NCI-H187 treated with DMSO at 0.1 percent for 48 hours (cell line): ENCODE measurements at places on chromosomes 7 and 10.

GRCh38 chr7:99923200-99923599, 3.9 kb upstream of the TRIM4 start:
- no peak for DNase-seq

- no peak for DNase-seq
Observed at GRCh38 chr7:9719303-9719702, 1254.4 kb upstream of the PHF14 start.

- no peak for DNase-seq
Observed at GRCh38 chr7:105097619-105098018, 83.6 kb downstream of the KMT2E start.

GRCh38 chr7:100465702-100466311, 1.7 kb upstream of the SPACDR start:
- DNase-seq = no peak

- DNase-seq = no peak
Observed at GRCh38 chr7:42642699-42643098, 269.2 kb downstream of the C7orf25 start.

DNA sequence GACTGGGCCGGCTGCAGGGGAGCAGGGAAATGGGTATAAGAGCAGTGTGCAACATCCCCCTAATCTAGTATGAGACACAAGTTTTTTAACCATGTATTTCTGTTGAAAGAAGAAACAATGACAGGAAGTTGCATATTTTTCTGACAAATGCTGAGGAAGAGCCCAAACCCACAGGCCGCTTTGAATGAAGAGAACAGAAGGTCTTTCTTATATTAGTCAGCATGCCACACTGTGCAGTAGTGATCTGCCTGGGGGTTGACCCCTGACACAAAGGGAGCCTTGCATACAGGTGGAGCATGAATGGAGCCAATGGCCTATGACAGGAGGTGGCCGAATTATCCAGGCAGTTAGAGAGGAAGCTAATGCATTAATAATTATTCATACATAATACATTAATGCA, 518.3 kb downstream of the PLXDC2 start:
- DNase-seq = no peak

DNA sequence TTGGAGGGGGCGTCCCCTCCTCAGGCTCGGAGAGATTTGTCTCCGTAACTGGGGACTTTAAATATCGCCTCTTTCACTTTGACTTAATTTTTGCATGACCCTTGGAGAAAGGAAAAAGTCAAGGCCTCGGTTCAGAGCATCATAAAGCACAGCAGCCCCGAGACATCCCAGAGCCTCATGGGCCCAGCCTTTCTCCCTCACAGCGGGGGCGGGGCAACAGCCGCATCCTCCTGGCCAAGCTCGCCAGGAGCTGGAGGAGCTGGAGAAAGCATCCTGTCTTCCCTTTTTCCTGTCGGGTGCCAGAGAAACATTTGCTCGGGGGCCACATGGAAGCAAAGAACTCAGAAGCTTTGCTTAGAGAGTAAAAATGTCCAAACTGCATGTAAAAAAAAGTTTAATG, 43.6 kb upstream of the DPYSL4 start:
- no peak for DNase-seq

DNA sequence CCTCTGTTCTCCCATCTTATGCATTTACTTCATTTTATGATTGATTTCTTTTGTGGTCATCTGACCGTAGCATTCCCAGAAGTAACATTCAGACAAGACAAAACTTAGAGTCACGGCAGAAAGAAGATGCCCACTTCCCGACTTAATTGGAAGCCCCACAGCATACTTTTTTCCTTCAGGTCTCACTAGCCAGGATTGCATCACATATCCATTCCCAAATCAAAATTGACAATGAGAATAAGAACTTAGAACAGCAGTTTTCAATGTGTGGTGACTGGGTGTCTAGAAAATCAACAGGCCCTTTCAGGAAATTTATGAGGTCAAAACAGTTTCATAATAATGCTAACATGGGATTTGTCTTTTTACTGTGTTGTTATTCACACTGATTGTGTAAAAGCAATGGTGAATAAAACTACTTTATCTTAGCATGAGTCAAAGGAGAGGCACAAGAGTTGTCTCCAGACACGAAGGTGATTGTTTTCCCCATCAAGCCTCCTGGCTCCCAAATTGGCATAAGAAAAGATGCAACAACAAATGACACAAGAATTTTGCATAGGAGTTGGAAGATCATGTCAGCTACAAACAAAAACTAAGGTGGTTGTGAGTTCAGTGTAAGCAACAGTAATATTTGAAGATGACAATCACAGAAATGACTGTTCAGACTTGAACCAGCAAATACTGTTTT, 493.9 kb downstream of the HTR7 start:
- no peak for DNase-seq

DNA sequence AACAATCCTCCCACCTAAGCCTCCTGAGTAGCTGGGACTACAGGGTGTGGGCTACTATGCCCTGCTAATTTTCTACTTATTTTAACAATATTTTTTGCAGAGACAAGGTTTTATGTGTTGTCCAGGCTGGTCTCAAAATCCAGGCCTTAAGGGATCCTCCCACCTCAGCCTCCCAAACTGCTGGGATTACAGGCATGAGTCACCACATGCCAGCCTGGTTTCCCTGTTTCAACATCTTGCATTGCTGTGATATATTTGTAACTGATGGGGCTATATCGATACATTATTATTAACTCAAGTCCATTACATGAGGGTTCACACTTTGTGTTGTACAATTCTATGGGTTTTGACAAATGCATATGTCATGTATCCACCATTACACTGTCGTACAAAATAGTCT, 41.9 kb upstream of the OGDHL start:
- DNase-seq = no peak

DNA sequence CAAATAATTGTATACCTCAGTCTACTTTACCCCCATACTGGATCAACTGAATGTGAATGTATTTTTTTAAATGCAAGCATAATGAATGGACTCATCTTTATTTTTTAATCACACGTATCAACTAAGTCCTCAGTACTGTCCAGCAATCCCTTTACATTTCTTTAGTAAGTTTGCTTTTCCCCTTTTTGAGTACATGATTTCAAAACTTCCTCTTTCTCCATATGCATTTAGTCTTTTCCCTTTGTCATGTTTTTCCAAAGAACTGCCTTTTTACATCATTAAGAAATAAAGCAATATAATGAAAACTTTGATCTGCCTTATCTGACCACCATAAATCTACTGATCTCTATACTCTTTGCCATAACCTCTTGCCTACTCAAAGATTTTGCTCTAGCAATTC, 182.5 kb upstream of the AKR1E2 start:
- no peak for DNase-seq

- no peak for DNase-seq
Observed at GRCh38 chr7:90540406-90540805, 55.7 kb upstream of the CDK14 start.

DNA sequence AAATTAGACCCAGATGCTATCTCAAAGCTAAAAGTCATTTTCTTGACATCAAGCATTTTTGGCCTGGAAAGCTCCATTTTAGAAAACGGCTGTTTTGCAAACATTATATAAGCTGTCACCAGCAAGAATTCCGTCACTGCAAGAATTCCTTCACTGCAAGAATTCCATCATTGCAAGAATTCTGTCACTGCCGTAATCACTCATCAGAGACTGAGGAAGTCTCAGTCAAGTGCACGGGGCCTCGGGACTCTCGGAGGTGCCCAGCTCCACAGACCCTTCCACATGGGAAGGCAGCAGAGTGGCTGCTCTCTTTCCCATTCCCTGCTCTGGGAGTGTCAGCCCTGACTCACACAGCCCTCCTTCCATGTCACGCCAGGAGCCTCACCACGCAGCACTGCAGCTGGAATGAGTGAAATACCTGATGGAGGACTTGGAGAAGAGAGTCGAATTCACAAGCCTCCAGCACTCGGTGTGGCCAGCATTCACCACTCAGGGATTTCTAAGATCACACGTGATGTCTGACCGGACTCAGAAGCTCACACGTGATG, 168.3 kb downstream of the PTPRN2 start:
- DNase-seq = no peak

- DNase-seq = no peak
Observed at GRCh38 chr7:47787249-47788069, 160.8 kb downstream of the PKD1L1 start.

- DNase-seq = no peak
Observed at GRCh38 chr7:36760856-36761762, 36.8 kb upstream of the AOAH start.

DNA sequence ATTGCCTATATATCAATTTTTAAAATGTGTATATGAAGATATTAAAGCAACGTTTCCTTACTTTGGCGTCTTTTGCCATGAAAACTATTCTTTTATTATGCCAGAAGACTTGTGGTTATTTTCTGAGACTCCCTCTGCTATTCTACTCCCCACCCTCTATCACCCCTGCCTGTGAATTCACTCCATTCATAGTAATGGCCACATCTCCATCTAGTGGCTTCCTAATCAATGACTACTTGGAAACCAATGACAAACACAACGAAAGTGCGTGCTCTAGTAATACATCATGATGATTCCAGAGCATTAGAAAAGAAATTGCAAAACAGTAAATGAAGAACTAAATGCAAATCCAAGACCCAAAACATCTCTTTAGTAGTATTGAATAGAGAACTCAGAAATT, 186.7 kb upstream of the HGF start:
- DNase-seq = no peak

GRCh38 chr7:153354071-153354470, 594.5 kb downstream of the ACTR3B start:
- DNase-seq = no peak

DNA sequence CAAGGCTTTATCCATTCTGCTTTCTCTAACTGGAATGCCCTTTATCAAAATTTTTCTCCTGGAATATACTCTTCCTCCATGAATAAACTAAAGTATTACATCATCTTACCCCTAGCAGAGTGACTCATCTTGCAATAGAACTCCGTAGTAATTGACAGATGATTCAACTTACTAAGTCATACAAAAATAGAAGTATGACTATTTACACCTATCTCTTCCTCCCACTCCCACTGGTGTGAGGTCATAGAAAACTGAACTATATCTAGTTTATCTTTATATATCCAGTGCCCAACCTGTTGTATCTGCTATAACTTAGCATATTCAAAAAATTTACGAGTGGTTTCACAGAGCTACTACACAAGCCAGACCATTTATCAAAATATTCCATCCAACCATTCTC, 26.1 kb downstream of the ABCB1 start:
- no peak for DNase-seq

GRCh38 chr10:81957976-81958375, 83.0 kb downstream of the NRG3 start:
- no peak for DNase-seq

- DNase-seq = no peak
Observed at GRCh38 chr10:16505161-16505560, 16.5 kb downstream of the C1QL3 start.

DNA sequence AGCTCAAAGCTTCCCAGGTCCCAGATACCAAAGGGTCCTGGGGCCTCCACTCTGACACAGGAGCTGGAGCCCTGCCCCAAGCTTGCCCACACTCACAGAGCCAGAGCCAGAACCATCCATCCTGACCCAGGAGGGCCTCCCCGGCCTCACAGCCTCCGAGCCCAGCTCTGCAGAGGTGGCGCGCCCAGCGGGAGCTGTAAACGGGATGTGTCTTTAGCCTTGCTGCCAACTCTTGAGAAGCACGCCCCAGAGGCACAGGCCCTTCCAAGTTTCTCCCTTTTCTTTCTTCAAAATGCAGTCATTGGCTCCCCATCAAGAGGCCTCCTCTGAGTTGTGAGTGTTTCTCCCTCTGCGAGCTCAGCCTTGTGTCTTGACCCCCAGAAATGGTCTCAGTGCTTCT, 75.0 kb downstream of the PDGFA start:
- DNase-seq = no peak

GRCh38 chr10:123583639-123584418, 82.3 kb upstream of the GPR26 start:
- no peak for DNase-seq

DNA sequence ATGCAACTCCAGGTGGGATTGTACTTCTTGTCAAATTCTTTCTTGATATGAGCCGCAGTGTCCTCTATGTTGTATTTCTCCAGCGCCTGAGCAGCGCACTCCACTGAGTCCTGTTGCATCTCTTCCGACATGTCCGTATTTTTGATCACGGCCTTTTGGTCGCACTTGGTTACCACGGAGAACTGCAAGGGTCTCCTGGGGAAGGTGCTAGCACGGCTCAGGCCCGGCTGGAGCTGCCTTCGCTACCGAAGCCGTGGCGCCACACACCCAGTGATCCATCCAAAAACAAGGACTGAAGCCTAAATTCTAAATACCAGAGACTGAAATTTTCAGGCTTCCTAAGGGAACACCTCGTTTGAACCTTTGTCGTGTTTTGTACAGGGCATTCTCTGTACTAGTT, 194.4 kb upstream of the SEMA3D start:
- DNase-seq = no peak

DNA sequence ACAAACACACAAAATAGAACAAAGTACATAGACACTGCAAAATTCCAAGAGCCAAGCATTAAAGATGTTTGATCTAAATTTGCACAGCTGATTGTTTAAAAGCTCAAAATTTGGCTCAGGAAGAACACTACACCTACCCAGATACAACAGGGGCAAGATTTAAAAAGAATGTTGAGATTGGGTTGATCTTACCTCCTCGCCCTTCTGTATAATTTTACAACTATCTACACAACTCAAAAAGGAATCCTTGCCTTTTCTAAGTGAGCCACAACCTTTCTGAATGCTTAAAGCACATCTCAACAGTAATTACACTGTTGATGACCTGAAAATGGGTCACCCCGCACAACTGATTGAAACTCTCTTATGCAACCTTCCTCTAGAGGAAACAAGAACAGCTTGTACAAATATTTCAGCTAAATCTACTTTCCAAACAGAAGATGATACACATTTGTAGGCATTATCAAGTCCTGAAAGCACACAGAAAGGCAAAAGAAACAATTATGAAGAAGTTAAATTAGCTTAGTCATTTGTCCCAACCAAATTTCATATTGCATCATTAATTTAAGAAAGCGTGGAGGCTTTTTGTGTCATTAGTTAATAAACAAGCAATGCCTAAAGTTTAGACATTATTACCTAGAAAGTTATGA, 75.5 kb downstream of the UBE2H start:
- no peak for DNase-seq

DNA sequence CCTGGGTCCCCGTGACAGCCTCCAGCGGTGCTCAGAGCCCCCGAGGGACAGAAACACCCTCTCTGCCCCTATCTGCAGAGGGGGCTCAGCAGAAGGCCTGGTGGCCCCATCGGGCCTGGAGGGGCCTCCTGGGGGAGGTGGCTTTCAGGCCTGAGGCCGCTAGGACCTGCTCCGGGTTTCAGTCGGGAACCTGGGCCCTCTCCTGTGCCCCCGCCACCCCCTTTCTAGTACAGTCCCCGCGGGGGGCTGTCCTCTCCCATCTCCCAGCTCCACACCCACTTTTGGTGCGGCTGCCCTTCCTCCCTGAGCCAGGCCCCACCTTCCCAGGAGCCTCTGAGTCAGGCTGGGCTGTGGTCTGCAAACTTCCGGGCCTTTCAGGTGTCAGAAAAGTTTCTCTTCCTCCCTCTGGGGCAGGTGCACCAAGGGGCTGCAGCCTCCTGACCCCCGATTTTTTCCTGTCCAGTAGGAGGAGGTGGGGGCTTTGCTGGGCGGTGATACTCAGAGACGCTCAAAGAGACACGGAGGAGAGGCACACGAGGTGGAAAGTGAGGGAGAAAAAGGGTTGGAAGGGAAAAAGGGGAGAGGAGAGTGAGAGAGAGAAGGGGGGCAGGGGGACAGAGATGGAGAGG, 692 bp downstream of the CARD11 start:
- no peak for DNase-seq
